ENCODE measurements at places on chromosomes 5 and 9.

DNA sequence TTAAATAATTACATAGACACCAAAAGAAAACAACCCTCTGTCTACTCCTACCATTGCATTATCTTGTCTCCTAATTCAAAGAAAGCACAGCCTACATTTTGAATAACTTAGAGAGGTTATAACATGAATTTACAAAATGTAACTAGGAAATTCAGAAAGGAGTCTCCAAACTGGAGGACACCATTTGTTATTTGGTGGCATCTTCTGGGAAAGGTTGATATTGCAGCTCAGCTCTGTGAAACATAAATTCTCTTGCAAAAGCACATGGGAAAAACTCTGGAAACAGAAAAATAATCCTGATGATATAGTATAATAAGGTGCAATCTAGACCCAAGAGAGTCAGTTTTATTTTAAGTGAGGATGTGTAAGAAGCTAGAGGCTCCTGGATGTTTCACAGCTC, 215.3 kb downstream of the MLLT3 start:
- no peak for DNase-seq

- no peak for DNase-seq
Measured at GRCh38 chr9:37635808-37636207, 14.9 kb upstream of the FRMPD1 start.

GRCh38 chr5:172800088-172800551, 29.1 kb upstream of the DUSP1 start:
- no peak for DNase-seq

DNA sequence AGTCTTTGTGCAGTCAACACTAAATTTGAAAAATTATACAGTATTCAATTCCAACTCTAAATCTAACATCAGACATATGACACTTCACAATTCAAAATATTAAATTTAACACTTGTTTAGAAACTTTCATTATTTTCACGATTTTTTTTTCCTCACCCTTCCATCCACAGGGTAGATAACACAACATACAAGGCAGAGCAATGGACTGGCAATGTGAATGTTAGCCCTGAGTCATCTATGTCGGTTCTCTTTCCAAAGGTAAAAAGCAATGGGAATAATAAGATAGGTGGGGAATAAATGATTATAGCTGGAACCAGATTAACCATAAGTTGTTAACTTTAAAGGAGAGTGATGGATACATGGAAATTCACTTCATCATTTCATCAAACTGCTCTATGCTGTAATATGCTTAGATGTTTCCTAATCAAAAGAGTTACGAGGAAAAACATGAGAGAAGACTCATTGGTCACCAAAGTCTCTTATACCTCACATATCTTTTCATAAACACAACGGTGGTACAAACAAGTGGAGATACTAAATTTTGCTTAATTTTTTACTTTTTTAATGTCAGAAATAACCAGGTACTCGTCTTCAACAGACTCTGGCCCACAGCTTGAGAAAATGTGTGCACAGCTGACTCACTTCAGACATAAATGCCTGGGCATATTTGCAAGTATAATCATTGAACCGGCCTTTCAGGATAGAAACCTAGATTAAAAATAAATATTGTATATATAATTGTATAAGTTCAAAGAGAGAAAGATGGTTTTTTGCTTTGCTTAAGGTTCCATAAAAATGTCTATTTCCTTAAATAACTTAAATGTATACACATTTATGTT, 23.0 kb downstream of the RFX3 start:
- no peak for DNase-seq

GRCh38 chr5:110957934-110958333, 113.6 kb upstream of the TSLP start:
- no peak for DNase-seq

DNA sequence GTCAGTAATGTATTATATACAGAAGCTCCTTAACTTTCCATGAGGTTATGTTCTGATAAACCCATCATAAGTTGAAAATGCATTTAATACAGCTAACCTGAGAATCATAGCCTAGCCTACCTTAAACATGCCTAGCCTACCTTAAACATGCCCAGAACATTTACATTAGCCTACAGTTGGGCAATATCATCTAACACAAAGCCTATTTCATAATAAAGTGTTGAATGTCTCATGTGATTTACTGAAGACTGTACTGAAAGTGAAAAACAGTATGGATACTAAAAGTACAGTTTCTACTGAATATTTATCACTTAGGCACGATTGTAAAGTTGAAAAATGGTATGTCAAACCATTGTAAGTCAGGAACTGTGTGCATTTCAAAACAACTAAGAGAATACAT, 1.6 kb downstream of the GM2A start:
- DNase-seq: no peak

- no peak for DNase-seq
Measured at GRCh38 chr9:69443178-69443577, 118.2 kb downstream of the ENTREP1 start.

GRCh38 chr9:114682846-114683245, 854 bp upstream of the TEX48 start:
- DNase-seq: no peak

- no peak for DNase-seq
Measured at GRCh38 chr5:143074414-143074996, 304.3 kb downstream of the ARHGAP26 start.

DNA sequence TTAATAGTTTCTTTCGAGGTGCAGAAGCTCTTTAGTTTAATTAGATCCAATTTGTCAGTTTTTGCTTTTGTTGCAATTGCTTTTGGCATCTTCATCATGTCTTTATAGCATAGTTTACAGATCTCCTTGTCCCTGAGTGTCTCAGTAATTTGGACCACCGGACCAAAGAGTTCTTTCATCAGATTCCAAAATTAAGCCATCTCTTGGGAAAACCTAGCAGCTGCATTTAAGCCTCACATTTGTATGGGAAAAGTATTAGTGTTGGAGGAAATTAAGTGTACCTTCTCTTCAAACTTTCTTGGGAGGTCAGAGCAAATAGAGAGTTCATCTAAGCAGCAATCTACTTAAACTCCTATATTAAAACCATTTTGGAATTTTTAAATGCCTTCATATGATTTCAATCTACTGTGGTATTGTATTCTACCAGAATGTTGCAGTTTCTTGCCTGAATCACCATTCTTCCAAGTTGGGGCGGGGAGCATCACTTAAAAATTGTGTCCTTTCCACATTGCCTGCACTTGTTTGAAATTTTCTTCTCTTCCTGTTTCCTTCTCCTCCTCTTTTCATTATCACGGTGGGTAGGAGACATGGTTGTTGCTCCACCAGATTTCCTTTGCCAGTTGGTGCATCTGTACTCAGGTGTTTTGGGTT, 97.3 kb upstream of the DAB2 start:
- no peak for DNase-seq

Data from posterior cingulate gyrus (tissue), 11 donors.